ENCODE measurements at places on chromosomes 7 and 10. TPM values are rescaled to one million over a fixed set of nuclear protein-coding genes. Genes with fewer than 3 reads are reported as not detected.

The LIPJ gene
- total RNA-seq, result not detected

The TMEM213 gene
- total RNA-seq, result 32.8 TPM

The LRRD1 gene
- not detected for total RNA-seq

The PIP gene
- total RNA-seq, result not detected

The SH2D4B gene
- total RNA-seq, result 0.37 TPM

The ARHGAP12 gene
- 25.5 TPM for total RNA-seq

The HOGA1 gene
- total RNA-seq, result 1.2 TPM

The PIP4K2A gene
- 41.0 TPM for total RNA-seq

The FEZF1 gene
- not detected for total RNA-seq

- H3K4me1 ChIP-seq, result no peaks in the 10 kb centered on the region
- no peaks in the 10 kb centered on the region for H3K36me3 ChIP-seq
- H3K27ac ChIP-seq, result no peak overlapping the region
- H3K4me3 ChIP-seq, result no peak overlapping the region
Observed at GRCh38 chr7:101502466-101503098, 126.5 kb downstream of the MYL10 start.

- H3K4me1 ChIP-seq, result no peaks in the 10 kb centered on the region
- H3K27ac ChIP-seq, result no peak overlapping the region
- no peaks in the 10 kb centered on the region for H3K27me3 ChIP-seq
- no peak overlapping the region for H3K4me3 ChIP-seq
Observed at GRCh38 chr7:125184801-125185200, 255.2 kb upstream of the POT1 start.

DNA sequence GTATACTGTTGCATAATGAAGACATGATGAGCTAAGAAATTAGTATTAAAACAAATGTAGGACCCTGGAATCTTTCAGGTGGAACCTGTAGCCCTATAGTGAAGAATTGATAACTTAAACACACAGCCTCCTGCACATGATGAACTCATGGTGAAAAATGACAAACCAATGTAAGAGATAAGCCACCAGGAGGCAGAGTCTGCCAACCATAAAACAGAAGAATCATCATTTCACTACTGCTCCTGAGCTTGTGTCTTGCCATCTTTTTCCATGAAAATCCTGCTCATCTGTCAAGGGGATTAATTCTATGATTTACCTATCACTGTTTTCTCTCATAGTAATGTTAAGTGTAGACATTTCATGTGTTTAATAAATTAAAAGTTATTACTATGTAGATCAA, 363.9 kb downstream of the MALRD1 start:
- DNase-seq, result no peak
- H3K4me1 ChIP-seq, result no peaks in the 10 kb centered on the region
- no peaks in the 10 kb centered on the region for H3K27me3 ChIP-seq
- no peaks in the 10 kb centered on the region for H3K36me3 ChIP-seq
- no peak overlapping the region for H3K27ac ChIP-seq
- no peak overlapping the region for H3K4me3 ChIP-seq

- no peaks in the 10 kb centered on the region for H3K27me3 ChIP-seq
- no peaks in the 10 kb centered on the region for H3K4me1 ChIP-seq
- no peak overlapping the region for H3K27ac ChIP-seq
Observed at GRCh38 chr7:13036256-13036780, 348.9 kb downstream of the ARL4A start.

GRCh38 chr7:87463982-87464381, 11.5 kb downstream of the ABCB4 start:
- DNase-seq, result no peak
- H3K4me3 ChIP-seq, result no peak overlapping the region
- H3K27ac ChIP-seq, result no peak overlapping the region

DNA sequence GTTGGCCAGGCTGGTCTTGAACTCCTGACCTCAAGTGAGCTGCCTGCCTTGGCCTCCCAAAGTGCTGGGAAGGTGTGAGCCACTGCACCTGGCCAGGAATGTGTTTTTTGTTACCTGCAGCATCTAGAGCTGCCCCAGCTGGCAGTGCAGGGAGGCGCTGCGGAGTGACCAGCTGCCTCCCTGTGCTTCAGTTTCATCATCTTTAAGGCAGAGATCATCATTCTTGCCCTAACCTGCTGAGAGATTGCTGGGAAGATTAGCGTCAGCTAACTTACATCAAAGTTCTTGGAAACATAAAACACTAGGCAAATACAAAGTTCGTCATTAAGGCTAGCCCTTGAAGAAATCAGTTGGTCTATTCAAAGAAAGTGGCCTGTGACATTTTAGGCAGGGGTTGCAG, 2.3 kb downstream of the ZNF282 start:
- no peak overlapping the region for H3K27ac ChIP-seq
- no peak overlapping the region for H3K4me3 ChIP-seq
- H3K4me1 ChIP-seq, result peaks cover 10% of the 10 kb centered on the region

DNA sequence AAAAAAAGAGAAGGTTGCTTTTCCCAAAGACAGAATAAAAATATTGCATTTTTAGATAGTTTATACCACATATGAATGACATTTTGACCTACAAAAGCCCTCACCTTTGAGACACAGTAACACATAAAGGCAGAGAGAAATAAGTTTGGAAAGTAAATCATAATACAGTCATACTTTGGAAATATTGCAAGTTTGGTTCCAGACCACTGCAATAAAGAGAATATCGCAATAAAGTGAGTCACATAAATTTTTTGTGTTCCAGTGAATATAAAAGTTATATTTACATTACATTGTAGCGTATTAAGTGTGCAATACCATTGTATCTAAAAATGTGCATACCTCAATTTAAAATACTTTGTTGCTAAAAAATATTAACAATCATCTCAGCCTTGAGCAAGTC, 40.3 kb downstream of the CCDC71L start:
- no peaks in the 10 kb centered on the region for H3K36me3 ChIP-seq
- H3K27me3 ChIP-seq, result no peaks in the 10 kb centered on the region
- peaks cover 9% of the 10 kb centered on the region for H3K4me1 ChIP-seq

- H3K36me3 ChIP-seq, result no peaks in the 10 kb centered on the region
- peaks cover 4% of the 10 kb centered on the region for H3K4me1 ChIP-seq
- DNase-seq, result no peak
- H3K4me3 ChIP-seq, result no peak overlapping the region
Observed at GRCh38 chr10:7529638-7530037, 118.8 kb upstream of the SFMBT2 start.

- H3K27ac ChIP-seq, result no peak overlapping the region
- no peak for DNase-seq
- H3K4me3 ChIP-seq, result no peak overlapping the region
- no peaks in the 10 kb centered on the region for H3K36me3 ChIP-seq
- H3K4me1 ChIP-seq, result no peaks in the 10 kb centered on the region
Observed at GRCh38 chr7:126657599-126658358, 595.0 kb downstream of the GRM8 start.

GRCh38 chr7:12584930-12585329, 14.4 kb downstream of the SCIN start:
- H3K4me3 ChIP-seq, result no peak overlapping the region
- H3K27me3 ChIP-seq, result no peaks in the 10 kb centered on the region
- H3K27ac ChIP-seq, result peak overlapping the region; percentile 34
- no peak for DNase-seq

DNA sequence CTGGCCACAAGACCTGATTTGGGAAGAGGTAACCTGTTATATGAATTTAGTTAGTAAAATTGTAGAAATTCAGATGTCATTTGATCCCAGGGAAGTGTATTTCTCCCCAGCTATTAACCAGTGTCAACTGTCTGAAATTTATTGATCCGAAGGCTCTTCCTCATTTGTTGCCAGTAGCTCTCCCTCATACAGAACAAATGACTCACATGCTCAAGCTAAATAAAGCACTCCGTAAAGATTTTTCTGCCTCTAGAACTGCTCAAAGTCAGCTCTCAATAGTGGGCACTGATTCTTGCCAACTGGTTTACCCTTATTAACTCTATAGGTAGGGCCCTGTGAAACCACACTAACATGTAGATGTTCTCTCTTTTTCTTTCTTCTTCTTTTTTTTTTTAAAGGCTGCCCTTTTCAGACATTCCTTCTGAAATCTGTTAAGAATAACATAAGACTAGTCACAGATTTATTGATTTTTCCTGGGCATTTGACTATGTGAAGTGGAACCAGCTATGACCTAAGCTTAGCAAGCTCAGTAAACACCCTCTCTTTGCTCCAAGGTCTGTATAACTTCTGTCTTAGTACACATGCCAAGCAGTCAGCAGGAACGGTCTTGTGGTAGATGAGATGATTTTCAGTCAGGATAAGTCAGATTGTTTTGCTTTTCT, 21.8 kb downstream of the RPA3 start:
- H3K4me3 ChIP-seq, result no peak overlapping the region
- no peaks in the 10 kb centered on the region for H3K27me3 ChIP-seq
- no peaks in the 10 kb centered on the region for H3K36me3 ChIP-seq
- no peak for DNase-seq

DNA sequence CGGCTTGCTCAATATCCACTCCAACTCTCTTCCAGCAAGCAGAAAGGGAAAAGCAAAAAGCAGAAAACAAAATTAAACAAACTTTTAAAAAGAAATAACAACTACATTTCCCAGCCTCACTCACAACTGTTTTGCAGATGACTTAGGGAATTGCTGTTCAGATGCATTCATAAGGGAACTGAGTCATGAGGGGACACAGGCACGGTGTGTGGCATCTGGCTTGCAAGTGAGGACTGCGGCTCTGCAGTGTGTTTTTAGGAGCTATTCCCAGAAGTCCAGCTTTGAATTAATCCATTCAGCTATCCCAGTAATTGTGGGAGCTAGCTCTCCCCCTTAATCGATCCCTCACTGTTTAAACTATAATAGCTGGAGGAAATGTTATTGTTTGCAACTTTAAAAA, 30.3 kb downstream of the PTN start:
- no peak for DNase-seq
- no peaks in the 10 kb centered on the region for H3K36me3 ChIP-seq
- H3K4me1 ChIP-seq, result no peaks in the 10 kb centered on the region
- no peak overlapping the region for H3K27ac ChIP-seq

- no peaks in the 10 kb centered on the region for H3K27me3 ChIP-seq
- no peak overlapping the region for H3K4me3 ChIP-seq
- H3K36me3 ChIP-seq, result no peaks in the 10 kb centered on the region
- H3K4me1 ChIP-seq, result no peaks in the 10 kb centered on the region
Observed at GRCh38 chr10:71467569-71468362, 71.0 kb downstream of the CDH23 start.

- no peak overlapping the region for H3K27ac ChIP-seq
- no peaks in the 10 kb centered on the region for H3K36me3 ChIP-seq
- no peak overlapping the region for H3K4me3 ChIP-seq
- no peaks in the 10 kb centered on the region for H3K27me3 ChIP-seq
- H3K4me1 ChIP-seq, result no peaks in the 10 kb centered on the region
Observed at GRCh38 chr7:54908760-54909438, 109.9 kb upstream of the EGFR start.

DNA sequence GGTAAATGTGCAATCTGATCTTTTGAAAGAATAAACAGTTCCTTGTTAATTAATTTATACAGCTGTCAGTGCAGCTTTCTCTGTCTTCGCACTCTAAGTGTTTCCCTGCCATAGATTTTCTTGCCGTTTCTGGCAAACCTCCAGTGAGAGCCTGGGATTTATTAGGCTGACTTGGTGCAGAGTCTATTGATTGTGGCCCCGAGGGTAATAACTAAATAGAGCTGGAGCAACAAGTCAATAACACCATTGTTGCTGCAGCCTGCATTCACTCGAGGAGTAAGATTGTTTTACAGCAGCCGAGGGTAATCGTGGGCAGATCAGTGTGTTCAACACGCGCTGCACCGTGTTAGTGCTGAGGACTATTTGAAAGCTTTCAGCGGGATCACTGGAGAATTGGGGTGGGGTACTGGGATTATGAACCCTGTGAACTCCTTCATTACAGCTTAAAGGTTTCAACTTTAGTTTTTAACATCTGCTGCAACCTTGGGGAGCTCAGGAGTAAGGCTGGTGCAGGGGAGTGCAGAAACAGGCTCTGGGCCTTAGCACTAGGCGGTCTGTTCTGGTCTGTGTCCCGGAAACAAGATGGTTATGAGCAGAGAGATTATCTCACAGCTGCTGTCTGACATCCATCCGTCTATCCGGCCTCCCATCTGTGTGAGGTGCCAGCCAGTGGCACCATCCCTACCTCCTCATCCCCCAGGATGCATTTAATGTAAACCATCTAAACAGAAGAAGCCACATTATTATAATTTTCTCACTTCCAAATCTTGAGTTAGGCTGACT, 174.0 kb upstream of the TCF7L2 start:
- DNase-seq, result no peak
- H3K4me1 ChIP-seq, result no peaks in the 10 kb centered on the region
- H3K27me3 ChIP-seq, result no peaks in the 10 kb centered on the region
- no peaks in the 10 kb centered on the region for H3K36me3 ChIP-seq
- H3K27ac ChIP-seq, result no peak overlapping the region

- no peaks in the 10 kb centered on the region for H3K36me3 ChIP-seq
- peak overlapping the region; percentile 99 for H3K27ac ChIP-seq
- DNase-seq, result no peak
- H3K4me1 ChIP-seq, result peaks cover 49% of the 10 kb centered on the region
- H3K27me3 ChIP-seq, result no peaks in the 10 kb centered on the region
Observed at GRCh38 chr10:17217631-17218232, 10.3 kb upstream of the VIM start.

GRCh38 chr10:73931767-73932619, 21.1 kb downstream of the PLAU start:
- no peak overlapping the region for H3K27ac ChIP-seq
- no peak overlapping the region for H3K4me3 ChIP-seq
- peak; percentile 71 for DNase-seq
- no peaks in the 10 kb centered on the region for H3K27me3 ChIP-seq
